Lung microvascular endothelial cell (primary cell): ENCODE measurements at places on chromosomes 7 and 10. TPM values are rescaled to one million over a fixed set of nuclear protein-coding genes. Genes with fewer than 3 reads are reported as not detected.

MALRD1 gene
- not detected in 2 replicates for total RNA-seq

MAT1A gene
- not detected in 2 replicates for total RNA-seq

PKD2L1 gene
- not detected in 2 replicates for total RNA-seq

- no peak for DNase-seq
Measured at GRCh38 chr10:86300931-86301830, 65.4 kb downstream of the GRID1 start.

DNA sequence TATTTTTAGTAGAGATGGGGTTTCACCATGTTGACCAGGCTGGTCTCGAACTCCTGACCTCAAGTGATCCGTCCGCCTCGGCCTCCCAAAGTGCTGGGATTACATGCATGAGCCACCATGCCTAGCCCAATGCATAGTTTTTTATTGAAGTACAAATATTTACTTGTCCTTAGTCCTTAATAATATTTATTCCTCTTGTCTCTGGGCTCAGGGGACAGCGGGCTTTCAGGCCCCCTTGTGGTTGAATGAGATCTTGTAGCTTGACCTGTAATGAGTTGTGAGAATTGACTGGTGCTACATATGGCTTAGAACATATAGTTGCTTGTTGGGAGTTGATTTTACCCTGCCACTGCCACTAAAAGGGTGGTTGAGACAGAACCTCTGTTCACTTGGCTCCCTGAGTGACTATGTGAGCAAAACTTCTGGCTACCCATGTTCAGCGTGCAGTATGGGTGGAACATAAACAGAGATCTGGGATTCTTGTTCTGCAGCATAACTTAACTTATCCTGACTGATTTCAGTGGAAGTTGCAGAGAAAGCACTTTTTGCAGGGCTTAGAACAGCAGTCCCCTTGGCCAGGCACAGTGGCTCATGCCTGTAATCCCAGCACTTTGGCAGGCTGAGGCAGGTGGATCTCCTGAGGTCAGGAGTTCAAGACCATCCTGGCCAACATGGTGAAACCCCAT, 14.9 kb downstream of the CCL26 start:
- peak; percentile 79 for DNase-seq

DNA sequence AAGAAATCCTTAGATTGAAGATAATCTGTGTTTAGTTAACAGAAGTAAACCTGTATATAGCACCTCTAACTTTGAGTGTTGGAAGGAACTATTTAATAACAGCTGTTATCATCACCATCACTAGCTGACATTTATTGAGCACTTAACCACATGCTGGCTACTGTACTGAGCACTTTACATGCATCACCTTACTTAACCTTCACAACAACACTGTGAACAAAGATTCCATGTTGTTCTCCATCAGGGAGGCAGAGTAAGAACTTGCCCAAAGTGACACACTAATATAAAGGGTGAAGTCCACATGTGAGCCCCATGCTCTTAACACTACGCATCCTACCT, 182.2 kb downstream of the ST7 start:
- no peak for DNase-seq

DNA sequence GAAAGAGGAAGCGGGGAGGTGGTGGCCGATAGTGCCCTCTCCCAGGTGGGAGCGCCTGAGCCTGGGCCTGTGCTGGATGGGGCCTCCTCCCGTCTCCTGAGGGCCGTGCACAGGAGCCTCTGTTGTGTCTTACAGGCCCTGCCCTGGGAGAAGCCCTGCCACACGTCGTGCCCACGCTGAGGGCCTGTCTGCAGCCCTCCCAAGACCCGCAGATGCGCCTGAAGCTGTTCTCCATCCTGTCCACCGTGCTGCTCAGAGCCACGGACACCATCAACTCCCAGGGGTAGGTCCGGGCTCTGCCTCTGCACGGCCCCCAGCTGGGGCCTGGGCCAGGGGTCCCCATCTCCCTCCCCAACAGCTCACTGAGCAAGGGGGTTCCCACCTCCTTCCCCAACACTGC, 43.3 kb upstream of the PRKAR1B start:
- DNase-seq: no peak

DNA sequence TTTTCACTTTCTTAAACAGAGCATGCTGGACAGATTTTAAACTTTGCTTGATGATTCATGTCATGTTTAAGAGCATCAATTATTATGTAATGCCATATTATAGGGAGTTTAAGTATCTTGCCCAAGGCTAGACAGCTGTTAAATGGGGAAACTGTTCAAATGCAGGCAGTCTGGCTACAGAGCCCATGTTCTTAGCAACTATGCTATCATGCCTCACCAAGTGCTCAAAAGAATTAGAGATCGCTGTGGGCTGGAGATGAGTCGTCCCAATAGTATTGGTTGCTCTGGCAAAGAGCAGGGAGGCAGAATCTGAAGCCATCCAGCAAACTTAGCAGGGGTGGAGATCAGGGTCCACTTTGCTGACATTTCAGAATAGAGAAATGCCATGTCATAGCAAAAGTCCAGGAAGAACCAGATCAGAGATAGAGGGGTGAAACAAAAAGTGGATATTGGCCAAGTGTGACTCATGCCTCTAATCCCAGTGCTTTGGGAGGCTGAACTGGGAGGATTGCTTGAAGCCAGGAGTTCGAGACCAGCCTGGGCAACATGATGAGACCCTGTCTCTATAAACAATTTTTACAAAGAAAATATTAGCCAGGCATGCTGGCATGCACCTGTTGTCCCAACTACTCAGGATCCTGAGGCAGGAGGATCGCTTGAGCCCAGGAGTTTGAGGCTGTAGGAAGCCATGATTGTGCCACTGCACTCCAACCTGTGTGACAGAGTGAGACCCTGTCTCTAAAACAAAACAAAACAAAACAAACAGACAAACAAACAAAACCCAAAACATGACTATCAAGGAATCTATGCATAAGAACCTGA, 57.8 kb downstream of the BAMBI start:
- DNase-seq: peak; percentile 35

BLNK gene
- not detected in 2 replicates for total RNA-seq

DNA sequence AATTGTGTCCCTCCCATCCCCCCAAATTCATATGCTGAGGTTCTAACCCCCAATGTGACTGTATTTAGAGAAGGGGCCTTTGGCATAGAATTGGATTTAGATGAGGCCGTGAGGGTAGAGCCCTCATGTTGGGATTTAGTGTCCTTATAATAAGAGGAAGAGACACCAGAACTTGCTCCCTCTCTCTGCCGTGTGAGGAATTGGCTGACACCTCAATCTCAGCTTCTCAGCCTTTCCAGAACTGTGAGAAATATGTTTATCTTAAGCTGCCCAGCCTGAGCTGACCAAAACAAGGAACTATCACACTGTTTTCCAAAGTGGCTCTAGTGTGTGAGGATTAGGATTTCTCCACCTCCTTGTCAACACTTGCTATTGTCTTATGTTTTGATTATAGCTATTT, 400.0 kb upstream of the FZD8 start:
- no peak for DNase-seq

GRCh38 chr7:77239471-77239870, 39.9 kb upstream of the FGL2 start:
- no peak for DNase-seq

DNA sequence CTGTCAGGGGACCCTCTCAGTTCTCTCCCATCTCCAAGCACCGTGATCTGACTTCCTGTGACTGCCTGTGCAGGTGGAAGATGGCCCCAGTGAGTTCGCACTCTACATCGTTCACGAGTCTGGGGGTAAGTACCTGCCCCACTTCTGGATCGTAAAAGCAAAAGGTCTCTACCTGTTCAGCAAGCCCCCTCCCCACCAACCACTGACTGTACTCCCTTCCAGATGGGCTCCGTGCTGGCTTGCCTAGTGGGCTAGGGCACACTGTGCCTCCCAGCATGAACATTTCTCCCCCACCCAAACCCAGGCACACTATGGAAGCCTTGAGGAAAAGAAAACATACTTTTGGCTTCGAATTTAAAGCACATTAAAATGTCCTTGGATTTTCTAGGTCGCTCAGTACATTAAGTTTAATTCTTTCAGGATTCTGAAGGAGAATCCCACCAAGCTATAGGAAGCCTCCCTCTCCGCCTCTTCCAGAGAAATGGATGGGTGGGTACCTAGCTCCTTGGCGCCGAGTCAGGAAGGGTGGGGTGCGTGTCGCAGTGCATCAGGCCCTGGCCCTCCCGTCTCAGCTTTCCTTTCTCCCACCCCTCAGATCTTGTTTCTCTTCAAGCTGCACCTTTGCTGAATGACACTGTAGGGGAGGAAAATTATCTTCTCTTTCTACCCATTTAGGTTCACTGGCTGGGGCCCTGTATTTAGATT, 11.0 kb upstream of the ZNF22 start:
- no peak for DNase-seq

DNA sequence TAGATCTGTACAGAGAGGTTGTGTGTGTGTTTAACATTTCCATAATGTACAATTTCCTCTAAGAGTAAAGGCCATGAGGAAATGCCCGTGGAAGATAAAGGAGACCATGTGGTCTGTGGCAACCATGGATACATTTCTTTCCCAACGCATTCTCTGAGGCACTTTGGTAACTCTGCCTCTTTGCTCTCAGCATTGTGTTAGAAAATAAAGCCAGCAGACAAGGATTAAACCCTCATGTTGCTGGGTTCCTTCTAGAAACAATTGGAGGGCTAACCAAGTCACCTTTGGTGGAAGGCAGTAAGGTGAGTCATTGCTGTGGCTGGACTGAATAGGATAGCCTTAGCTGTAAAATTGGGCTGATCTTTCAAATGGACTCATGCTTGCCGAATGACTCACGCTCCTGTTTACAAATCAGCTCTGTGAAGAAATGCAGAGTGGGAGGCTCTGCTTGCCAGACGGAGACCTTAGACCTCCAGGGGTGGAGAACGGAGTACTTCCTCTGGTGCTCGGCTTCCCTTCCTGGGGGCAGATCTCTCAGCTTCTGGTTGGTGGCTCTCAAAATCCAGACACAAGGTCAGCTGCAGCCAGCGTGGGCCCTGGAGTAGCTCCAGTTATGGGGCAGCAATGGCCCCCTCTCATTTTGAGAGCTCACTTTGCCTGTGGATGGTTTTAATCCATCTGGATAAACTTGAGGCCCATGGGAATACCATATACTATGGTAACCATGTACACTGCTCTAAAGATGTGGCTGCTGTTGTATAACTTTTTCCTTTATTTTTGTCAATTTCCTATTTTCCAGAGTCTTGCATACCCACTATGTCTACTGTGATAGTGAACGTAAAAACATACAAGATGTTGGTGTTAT, 137.3 kb downstream of the TCF7L2 start:
- DNase-seq: peak; percentile 100

DNA sequence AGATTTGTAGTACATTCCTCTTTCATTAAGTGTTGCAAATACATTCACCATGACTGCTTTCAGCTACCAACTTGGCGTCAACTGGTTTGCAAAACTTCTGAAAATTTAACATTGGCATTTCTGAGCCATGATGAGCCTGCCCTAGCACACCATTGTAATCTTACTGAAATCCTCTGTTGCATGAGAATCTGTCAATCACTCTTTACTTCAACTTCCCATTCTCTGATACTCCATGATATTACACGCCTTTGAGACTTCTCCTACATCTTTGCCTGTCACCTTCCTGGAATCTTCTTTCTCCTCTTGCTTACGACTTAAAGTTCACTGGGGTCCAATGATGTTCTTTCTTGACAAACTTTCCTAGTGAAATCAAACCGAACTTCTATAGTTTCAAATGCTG, 32.2 kb downstream of the EBLN1 start:
- no peak for DNase-seq

GRCh38 chr10:35003906-35004305, 86.2 kb downstream of the CUL2 start:
- no peak for DNase-seq

- DNase-seq: no peak
Measured at GRCh38 chr10:17685233-17685840, 41.4 kb downstream of the STAM start.

DNA sequence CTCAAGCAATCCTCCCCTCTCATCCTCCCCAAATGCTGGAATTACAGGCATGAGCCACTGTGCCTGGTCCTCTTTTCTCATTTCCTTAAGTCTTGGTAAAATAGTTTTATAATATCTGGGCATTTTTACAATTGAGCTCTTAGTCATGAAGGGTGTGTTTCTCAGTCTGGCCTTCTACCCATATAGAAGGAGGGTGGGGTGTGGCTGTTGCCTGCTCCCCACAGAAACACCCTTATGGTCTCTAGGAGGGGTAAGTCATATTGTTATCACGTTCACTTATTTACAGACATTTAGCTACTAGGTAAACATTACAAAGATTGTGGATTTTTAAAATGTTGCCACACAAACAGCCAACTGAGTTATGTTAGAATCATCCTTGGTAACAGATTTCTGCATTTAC, 6.7 kb upstream of the OTUD1 start:
- DNase-seq: no peak

INHBA gene
- 0.40 and 1.5 TPM in 2 replicates for total RNA-seq

- no peak for DNase-seq
Measured at GRCh38 chr10:71982269-71983178, 18.3 kb downstream of the CHST3 start.

DNA sequence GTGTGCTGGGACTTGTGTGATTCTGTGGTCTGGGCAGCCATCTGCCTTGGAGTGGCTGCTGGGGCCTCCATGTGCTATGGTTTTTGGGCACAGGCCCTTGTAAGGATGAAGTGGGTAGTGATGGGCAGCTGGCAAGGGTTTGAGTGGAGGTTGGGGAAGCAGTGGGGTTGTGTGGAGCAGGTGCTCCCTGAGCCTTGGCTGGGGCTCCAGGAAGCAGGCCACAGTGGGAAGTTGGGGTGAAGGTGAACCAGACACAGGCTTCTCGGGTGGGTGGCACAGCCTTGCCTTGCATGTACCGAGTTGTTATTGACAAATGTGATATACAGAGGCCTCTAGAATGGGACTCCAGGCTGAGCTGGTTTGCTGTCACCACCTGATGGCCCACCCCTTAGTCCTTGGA, 82.3 kb downstream of the ADCY1 start:
- no peak for DNase-seq

GRCh38 chr10:132105302-132105995, 39.7 kb downstream of the JAKMIP3 start:
- no peak for DNase-seq

TMEM236 gene
- 0.65 and 0.79 TPM in 2 replicates for total RNA-seq

GDF2 gene
- total RNA-seq: not detected in 2 replicates

GRCh38 chr7:45146531-45147379, 10.8 kb upstream of the RAMP3 start:
- no peak for DNase-seq

PHTF2 gene
- total RNA-seq: 7.7 and 8.7 TPM in 2 replicates

DNA sequence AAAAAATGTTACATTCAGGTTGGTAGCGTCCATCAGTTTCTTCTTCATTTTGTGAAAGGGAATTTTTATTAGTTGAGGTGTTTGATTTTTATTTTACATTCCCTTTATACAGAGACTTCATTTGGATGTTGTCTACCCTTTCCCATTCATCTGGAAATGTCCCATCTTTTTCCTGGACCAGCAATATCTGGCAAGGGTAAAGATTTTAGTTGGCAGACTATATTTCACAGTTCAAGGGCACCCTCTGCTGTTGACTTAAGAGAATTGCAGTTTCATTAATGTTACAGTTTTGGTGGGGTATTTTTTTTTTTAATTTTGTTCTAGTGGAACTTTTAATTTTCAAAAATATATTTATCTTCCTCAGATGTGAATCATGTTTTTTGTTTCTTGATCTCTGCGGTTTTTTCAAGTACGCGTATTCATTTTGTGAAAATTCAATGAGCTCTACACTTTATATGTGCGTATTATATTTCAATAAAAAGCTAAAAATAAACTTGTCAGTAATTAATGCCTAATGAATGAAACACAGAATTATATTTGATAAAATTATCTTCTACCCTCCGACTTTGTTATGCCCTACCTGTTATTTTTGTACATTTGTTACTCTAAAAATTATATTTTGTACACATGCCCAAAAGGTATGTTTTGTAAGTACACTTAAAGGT, 97.9 kb upstream of the KLF14 start:
- DNase-seq: peak; percentile 66

GRCh38 chr10:29254123-29255046, 34.5 kb upstream of the LYZL1 start:
- no peak for DNase-seq

PCGF5 gene
- 28.5 and 30.2 TPM in 2 replicates for total RNA-seq
